ENCODE measurements at places on chromosomes 4 and X.

DNA sequence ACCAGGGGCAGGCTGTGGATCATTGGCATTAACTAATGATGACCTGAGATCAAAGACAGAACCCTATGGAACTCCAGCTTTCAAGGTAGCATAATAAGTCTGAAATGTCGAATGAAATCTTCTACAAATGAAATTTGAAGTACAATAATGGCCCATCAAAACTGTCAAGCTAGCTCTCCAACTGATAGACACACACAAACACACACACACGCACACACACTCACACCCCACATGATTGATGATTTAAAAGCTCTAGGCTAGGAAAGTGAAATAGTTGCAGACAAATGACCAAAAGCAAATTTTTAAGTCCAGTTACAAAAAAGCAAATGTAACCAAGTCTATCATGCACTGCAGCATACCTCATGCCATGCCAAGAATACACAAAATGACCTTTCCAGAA lies 655.7 kb downstream of the C4orf33 start:
- no peaks in the 10 kb centered on the region for H3K27me3 ChIP-seq
- H3K36me3 ChIP-seq, result no peaks in the 10 kb centered on the region
- no peaks in the 10 kb centered on the region for H3K4me1 ChIP-seq
- no peak overlapping the region for H3K27ac ChIP-seq
- no peak overlapping the region for H3K4me3 ChIP-seq
- DNase-seq, result no peak

GRCh38 chrX:49884290-49884862 lies 5.1 kb downstream of the USP27X start:
- no peaks in the 10 kb centered on the region for H3K27me3 ChIP-seq
- no peak overlapping the region for H3K4me3 ChIP-seq
- no peaks in the 10 kb centered on the region for H3K36me3 ChIP-seq
- H3K27ac ChIP-seq, result no peak overlapping the region
- no peaks in the 10 kb centered on the region for H3K4me1 ChIP-seq

- DNase-seq, result peak; percentile 34
- no peaks in the 10 kb centered on the region for H3K27me3 ChIP-seq
- no peak overlapping the region for H3K27ac ChIP-seq
- H3K4me3 ChIP-seq, result no peak overlapping the region
These were observed 164.9 kb downstream of the MAML3 start for GRCh38 chr4:139988863-139989765.

GRCh38 chr4:89248879-89249281 lies 58.7 kb downstream of the GPRIN3 start:
- H3K4me1 ChIP-seq, result peaks cover 3% of the 10 kb centered on the region
- H3K4me3 ChIP-seq, result no peak overlapping the region
- H3K36me3 ChIP-seq, result no peaks in the 10 kb centered on the region

DNA sequence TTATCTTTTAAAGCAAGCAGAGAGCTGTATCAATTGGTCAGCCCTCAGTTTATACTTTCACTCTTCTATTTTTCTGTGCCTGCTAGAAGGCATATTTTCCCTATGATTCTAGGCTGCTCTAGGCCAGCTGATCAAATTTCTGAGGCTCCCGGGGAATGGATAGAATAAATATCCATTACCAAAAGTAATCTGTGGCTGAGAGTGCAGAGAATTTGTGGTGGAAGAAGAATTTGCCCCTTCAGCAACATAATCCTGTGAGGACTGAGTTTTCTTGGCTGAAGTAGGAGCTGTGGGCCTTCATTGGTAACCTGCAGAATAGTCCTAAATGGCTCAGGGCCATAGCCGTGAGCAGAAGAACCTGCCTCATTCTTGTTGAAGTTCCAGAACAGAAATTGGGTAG lies 314.6 kb upstream of the CASK start:
- no peaks in the 10 kb centered on the region for H3K27me3 ChIP-seq
- no peaks in the 10 kb centered on the region for H3K36me3 ChIP-seq
- DNase-seq, result no peak
- H3K27ac ChIP-seq, result no peak overlapping the region

DNA sequence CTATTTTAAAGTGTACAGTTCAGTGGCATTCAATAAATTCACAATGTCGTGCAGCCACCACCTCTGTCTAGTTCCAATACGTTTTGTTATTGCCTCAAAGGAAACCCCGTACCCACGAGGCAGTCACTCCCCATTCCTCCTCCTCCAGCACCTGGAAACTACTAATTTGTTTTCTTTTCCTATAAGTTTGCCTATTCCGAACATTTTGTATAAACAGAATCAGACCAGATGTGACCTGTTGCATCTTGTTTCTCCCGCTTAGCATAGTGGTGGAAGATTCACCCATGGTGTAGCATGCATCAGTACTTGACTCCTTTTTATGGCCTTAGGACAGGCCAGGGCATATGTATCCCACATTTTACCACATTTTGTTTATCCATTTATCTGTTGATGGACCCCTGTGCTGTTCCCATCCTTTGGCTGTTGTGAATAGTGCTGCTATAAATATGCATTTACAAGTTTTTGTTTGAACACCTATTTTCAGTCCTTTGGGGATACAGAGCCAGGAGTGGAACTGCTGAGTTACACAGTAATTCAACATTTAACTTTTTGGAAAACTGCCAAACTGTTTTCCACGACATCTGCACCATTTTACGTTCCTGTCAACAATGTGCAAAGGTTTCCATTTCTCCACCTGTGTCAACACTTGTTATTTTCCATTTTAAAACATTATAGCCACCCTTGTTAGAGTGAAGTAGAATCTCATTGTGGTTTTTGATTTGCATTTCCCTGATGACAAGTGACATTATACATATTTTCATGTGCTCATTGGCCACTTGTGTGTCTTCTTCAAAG lies 57.8 kb upstream of the STX18 start:
- H3K4me3 ChIP-seq, result no peak overlapping the region
- H3K27ac ChIP-seq, result no peak overlapping the region
- no peaks in the 10 kb centered on the region for H3K36me3 ChIP-seq
- no peak for DNase-seq

DNA sequence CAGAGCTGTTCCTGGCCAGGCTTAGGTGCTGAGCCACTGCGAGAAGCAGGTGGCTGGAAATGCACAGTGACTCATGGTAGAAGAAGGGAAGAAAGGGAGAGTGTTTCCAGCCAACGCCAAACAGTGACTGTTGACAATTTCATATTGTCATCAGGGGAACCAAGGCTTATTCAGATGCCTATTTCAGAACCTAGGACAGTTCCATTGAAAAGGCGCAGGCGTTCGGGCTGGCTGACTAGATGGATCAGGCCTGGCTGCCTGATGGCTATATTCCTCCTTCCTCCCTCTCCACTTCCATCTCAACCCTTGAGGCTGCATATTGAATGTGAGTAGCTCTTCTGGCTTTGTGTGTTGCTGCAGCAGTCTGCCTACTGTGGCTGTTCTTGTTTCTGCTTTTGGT lies 73.0 kb upstream of the FRMPD4 start:
- H3K4me3 ChIP-seq, result no peak overlapping the region
- no peaks in the 10 kb centered on the region for H3K4me1 ChIP-seq
- H3K36me3 ChIP-seq, result no peaks in the 10 kb centered on the region
- no peaks in the 10 kb centered on the region for H3K27me3 ChIP-seq
- peak; percentile 63 for DNase-seq

GRCh38 chr4:54218736-54219135 lies 10.4 kb upstream of the PDGFRA start:
- H3K36me3 ChIP-seq, result no peaks in the 10 kb centered on the region
- no peaks in the 10 kb centered on the region for H3K4me1 ChIP-seq
- no peak for DNase-seq
- H3K27ac ChIP-seq, result no peak overlapping the region

DNA sequence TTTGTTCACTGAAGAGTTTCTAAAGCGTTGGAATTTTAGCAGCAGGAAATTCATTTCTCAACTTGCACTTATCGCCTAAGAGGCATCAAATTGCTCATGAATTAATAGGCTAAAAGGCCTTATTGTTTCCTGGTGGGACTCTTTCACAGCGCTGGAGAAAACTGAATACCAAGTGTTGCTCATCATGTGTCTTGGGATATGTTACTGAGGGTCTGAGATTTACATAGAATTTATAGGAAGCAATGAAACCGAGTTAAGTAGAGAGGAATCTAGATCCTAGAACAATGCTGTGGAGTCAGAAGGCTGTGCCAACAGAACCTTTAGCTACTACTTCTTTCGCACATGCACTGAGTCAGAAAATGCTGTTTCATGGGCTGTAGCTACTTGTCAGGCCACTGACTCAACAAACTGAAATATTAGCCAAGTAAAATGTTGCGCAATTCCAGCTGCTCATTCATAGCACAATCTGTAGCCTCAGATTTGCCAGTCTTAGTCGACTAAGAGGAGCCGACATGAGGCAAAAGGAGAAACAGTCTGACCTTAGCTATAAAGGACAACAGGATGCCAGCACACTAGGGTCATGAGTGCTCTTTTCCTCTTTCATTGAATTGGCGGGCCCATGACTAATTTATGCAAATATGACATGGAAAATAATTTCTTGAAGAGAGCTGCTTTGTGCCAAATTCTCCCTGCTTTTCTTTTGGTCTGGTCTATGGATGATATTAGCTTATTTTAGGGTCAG lies 35.9 kb upstream of the CXCL8 start:
- no peaks in the 10 kb centered on the region for H3K27me3 ChIP-seq
- H3K36me3 ChIP-seq, result no peaks in the 10 kb centered on the region
- no peak overlapping the region for H3K27ac ChIP-seq

DNA sequence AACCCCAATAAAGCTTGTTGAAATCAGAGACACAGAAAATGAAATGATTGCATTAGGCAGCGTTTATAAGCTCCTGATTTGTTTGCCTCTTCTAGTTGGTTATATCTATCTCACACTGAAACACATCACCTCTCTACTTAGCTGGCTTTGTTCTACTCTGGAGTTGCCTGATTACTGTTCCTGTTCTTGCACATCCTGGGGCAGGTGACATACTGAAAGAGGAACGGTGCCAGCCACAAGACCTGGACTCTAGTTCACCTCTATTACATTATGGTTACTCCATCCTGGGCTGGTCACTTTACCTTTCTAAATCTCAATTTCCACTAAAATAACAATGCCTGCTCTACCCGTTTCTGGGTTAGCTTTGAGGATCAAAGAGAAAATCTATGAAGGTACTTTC lies 47.9 kb downstream of the TRIM2 start:
- H3K4me1 ChIP-seq, result peaks cover 47% of the 10 kb centered on the region
- no peak overlapping the region for H3K4me3 ChIP-seq
- H3K36me3 ChIP-seq, result no peaks in the 10 kb centered on the region
- H3K27me3 ChIP-seq, result no peaks in the 10 kb centered on the region
- H3K27ac ChIP-seq, result no peak overlapping the region

DNA sequence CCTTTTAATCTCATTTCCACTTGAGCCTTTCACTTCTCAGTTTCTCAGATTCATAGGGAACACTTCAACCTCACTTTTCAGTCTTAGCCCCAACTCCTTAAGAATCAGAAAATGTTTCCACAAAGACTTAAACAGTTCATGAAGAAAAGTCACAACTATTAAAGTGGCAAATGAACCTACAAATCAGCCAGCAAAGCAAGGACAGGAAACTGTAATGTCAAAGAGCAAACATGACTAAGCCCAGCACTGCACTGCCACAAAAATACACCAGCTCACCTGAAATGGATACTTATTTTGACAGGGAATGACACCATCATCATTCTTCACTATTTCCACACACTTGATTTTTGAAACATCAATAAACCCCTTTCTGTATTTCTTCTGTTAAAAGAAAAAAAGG lies 41.8 kb upstream of the TXK start:
- no peaks in the 10 kb centered on the region for H3K4me1 ChIP-seq
- no peaks in the 10 kb centered on the region for H3K27me3 ChIP-seq
- no peak for DNase-seq
- H3K4me3 ChIP-seq, result no peak overlapping the region

DNA sequence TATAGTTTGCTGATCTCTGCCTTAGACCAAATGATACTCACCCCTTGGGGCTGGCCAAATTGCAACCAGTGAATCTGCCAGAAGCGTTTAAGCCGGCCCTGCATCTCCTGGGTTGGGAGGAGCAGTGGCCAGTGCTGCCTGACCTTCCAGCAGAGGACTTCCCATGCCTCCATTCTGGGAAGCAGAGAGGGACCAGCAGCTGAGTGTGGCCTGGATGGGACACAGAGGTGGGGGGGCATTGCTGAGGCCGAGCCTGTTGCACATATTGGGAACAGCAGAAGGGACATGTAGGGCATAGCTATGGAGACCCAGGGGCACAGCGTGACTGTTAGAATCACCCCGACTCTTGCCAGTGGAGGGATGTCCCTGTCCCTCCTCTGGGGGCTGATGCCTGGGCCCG lies 93.3 kb downstream of the CPZ start:
- H3K4me1 ChIP-seq, result no peaks in the 10 kb centered on the region
- no peak for DNase-seq
- no peaks in the 10 kb centered on the region for H3K36me3 ChIP-seq
- H3K4me3 ChIP-seq, result no peak overlapping the region
- H3K27me3 ChIP-seq, result peaks cover 96% of the 10 kb centered on the region

- H3K27ac ChIP-seq, result no peak overlapping the region
- no peaks in the 10 kb centered on the region for H3K36me3 ChIP-seq
- no peaks in the 10 kb centered on the region for H3K27me3 ChIP-seq
These were observed 87.8 kb upstream of the FAM241A start for GRCh38 chr4:112057470-112057869.

DNA sequence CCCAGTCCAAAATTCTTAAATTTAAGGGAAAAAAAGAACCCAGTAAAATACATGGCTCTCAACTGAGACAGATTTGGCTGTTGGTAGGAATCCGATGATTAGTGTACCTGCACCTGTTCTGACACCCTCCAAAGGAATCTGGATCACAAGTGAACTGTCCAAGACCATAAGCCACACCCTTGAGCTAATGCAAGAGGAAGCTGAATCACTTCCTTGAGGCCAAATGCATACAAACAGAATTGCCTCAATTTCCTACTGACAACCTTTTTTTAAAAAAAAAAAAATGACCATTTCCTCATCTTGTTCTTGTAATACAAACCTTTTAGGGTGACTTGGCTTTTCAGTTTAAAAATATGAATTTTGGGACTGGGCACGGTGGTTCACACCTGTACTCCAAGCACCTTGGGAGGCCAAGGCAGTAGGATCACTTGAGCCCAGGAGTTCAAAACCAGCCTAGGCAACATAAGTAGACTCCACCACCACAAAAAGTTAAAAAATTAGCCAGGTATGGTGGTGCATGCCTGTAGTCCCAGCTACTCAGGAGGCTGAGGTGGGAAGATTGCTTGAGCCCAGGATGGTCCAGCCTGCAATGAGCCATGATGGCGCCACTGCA lies 10.7 kb upstream of the FBXL5 start:
- H3K36me3 ChIP-seq, result peaks cover 9% of the 10 kb centered on the region
- DNase-seq, result no peak
